Hematopoietic multipotent progenitor cell treated with erythropoietin and hydrocortisone succinate and interleukin-3 and kit ligand, for 4 days (in vitro differentiated cells): ENCODE measurements at places on chromosomes 16 and 17.

- DNase-seq: peak; percentile 66
Measured at GRCh38 chr16:81521141-81521626, 76.6 kb downstream of the CMIP start.

GRCh38 chr17:37520174-37520573, 30.5 kb downstream of the DUSP14 start:
- DNase-seq: peak; percentile 41

GRCh38 chr17:61591018-61591417, at the start of gene NACA2:
TSS of gene NACA2 (minus strand) at chr17:61591219. CDS start at chr17:61591180, 39 bp downstream.
- DNase-seq: no peak

DNA sequence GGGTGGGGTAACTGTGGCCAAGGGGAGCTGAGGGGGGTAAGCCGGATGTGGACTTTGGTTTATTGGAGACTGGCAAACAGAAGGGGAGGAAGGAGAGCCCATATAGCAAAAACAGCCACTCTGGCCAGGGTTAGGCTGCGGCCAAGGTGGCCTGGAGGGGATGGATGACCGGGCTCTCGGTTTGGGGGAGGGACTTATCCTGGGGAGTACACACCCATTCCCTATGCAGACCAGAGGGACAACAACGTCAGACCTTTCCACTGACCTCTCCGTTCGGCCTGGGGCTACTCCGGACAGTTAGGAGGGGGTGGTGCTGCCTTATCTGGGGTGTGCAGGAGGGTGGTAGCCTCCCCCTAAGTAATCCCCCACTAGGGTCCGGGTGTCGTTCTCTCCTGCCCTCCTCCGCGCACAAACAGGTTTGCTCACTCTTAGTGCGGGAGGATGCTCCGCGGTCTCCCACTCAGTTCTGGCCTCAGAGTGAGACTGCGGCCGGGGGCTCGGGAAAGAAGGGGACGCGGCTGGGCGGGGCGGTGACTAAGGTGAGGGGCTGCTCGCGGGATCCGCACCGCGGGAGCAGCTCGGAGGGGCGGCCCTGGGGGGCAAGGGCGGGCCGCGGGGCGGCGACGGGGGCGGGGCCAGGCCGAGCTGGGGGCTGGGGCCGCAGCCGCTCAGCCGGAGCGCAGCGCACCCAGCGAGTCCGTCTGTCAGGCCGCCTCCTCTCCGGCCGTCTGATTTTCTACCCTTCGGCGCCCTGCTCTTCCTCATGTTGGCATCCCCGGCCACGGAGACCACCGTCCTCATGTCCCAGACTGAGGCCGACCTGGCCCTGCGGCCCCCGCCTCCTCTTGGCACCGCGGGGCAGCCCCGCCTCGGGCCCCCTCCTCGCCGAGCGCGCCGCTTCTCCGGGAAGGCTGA, at the start of gene WNK4:
TSS of gene WNK4 (plus strand) at position 675 of the 915 bp plus-strand sequence. CDS start at position 764, 89 bp downstream.
- peak; percentile 35 for DNase-seq

GRCh38 chr17:77311371-77311981, 170.7 kb downstream of the SEC14L1 start:
- no peak for DNase-seq

- DNase-seq: no peak
Measured at GRCh38 chr16:51635181-51635580, 484.1 kb upstream of the SALL1 start.

GRCh38 chr16:25366078-25366477, 108.4 kb upstream of the ZKSCAN2 start:
- peak; percentile 35 for DNase-seq

DNA sequence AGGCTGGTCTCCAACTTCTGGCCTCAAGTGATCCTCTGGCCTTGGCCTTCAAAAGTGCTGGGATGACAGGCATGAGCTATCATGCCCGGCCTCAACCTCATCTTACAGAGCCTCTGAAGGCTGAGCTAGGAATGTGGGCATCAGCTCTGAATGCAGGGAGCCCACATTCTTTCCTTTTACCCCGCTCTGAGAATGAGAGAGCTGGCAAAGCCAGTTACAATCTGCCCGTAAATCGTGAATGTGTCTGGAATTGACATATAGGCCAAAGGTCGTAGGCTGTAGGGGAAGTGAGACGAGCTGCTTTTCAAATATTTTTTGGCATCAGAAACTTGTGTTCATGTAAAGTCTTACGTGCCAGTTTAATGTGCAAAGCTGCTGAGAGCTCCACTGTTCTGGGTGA, 4.5 kb downstream of the TMEM238L start:
- DNase-seq: no peak

DNA sequence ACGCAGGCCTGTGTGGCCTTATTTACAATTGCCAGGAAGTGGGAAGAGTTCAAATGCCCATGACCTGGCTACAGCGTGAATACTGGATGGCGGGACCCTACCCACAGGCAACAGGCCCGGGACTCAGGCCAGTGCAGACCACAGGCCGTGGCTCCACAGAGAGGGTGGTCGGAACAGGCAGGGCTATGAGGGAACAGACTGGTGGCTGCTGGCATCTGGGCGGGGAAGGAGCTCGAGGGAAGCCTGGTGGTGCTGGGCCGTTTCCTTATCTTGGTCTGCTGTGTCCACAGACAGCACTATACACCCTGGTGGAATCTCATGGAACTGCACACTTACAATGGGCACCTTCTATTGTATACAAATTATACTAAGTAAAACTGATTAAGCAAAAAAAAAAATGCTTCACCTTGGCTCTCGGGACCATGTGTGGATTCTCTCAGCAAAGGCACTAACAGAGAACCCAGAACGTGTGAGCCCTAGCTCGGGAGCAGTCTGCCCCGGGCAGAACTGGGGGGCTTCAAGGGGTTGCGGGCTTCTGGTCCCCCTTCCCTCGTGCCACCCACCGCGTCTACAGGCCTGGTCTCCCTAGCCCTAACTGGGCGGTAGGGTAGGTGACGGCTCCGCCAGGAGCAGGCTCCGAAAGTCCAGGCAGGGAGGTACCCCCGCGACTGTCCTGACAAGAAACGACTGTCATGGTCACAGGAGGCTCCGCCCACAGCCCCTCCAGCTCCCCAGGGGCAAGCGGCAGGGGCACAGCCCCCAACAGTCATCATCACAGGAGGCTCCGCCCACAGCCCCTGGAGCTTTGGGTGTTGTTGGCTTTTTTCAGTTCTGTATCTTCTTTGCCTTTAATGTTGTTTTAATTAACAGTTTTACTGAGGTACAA, 21.8 kb downstream of the CEP131 start:
- DNase-seq: peak; percentile 96

GRCh38 chr17:80790021-80790765, 201.4 kb upstream of the CHMP6 start:
- DNase-seq: no peak

DNA sequence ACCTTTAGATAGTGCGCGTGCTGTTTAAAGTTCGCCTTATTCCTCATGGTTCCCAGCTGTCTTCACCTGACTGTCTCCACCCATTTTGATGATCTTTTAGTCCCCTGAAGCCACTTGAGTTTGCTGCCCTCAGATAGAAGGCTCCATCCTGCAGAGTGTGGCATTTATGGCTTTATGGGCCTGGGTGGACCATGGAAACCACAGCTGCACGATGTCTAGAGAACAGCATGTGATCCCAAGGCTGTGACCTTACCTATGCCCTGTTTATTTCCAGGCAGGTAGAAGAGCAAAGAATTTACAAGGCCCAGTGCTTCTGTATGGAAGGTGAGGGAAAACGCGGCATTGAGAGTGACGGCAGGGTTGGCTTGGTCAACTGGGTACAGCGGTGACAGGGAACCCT, 356.9 kb downstream of the SLC39A11 start:
- no peak for DNase-seq

GRCh38 chr17:7208754-7209460, 10.7 kb downstream of the DLG4 start:
- DNase-seq: no peak

DNA sequence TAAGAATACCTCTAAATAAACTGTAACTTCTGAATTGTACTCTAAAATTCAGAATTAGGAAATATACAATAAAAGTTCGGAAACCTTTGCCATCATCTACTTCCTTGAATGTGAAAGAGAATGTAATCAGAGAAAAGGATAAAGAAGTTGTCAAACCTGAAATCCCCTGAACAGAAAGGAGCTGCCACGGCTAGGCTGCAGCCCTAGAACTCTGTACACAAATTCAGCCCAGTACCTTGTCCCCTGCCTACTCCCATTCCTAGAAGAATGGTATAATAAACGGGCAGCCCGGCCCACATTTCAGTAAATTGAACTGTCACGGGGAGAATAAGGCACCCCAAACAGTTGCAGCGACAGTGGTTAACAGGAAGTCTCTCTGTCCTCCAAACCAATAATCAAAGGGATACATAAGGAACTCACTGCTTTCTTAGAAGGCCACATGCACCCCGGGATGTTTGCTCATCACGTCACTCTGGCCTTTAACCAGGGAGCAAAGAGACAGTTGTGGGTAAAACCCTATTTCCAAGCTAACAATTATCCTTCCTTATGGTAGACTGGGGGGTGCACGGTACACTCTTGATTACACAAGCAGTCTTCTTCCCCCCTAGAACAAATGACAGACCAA, 24.3 kb upstream of the RFFL start:
- DNase-seq: no peak

- no peak for DNase-seq
Measured at GRCh38 chr17:76467809-76468633, 618 bp downstream of the AANAT start.

GRCh38 chr16:54936201-54936978, 5.7 kb downstream of the IRX5 start:
- DNase-seq: peak; percentile 25

GRCh38 chr17:3763777-3764170, 37.2 kb downstream of the ITGAE start:
- no peak for DNase-seq

DNA sequence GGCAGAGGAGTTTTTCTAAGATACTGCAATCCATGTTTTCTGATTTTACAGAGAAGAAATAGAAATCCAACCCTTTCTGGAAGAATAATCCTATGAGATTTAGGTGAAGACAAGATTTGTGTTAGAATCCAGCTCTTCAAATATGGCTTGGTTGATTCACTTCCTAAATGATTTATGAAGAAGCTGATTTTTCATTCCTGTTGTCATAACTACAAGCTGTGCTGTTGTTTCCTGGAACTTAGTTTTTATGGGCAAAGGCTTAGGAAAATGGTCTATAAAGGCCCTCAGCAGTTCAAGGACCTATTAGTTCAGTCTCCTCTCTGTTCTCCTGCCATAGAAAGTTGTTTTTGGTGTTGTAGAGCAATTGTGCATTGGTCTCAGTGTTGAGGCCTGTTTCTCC, 174.2 kb upstream of the FAM20A start:
- no peak for DNase-seq

- DNase-seq: peak; percentile 92
Measured at GRCh38 chr17:17356149-17356930, 53.2 kb downstream of the NT5M start.

DNA sequence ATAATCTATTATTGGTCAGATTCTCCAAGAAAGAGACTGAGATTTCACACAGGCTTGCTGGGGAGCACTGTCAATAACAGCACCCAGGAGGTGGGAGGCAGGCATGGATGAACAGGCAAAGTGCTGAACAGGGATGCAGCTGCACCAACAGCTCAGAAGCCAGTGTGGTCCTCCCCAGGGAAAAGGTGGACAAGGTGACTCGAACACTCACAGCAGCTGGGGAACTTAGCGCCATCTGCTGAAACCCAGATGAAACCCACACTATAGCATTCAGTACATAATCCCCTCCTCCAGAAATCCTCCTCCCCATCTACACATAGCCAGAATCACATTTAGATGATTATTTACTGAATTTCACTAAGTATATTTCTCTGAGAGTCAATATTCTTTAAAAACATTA, 255.2 kb upstream of the WSB1 start:
- peak; percentile 2 for DNase-seq
